ENCODE measurements at places on chromosomes 5 and 9.
A peak's percentile ranks its signal among the peaks of the same experiment; 100 is the strongest.

DNA sequence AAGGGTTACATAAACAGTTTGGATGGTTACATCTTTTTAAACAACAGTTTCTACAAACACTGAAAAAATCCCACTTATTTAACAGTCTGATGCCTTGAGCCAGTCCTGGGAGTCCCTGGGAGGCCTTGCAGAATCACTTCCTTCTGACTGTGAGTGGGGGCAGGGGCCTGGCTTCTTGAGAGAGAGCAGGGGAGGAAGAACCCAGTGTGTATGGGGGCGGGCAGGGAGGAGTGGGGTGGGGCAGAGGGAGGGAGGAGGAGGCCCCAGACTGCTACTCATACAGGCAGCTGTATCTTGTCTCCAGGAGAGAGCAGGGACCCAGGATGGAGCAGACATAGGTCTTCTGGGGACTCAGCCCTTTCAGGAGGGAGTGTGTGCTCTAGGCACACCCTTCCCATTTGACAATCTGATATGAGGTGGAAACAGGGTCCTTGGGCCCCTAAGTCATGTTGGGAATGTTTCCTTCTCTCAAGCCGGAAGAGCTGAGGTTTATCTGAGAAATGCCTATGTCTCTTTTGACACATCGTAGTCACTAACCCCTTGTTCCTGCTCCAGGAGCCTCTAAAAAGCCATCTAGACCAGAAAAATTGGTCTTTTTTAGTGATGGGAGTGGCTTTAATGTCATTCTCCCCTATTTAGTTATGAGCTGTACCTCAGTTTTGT is 52.8 kb downstream of the IRF1 start:
- DNase-seq: peak; percentile 86

- DNase-seq: no peak
Measured at GRCh38 chr9:114375386-114376175, 12.2 kb downstream of the AKNA start.

- peak; percentile 17 for DNase-seq
Measured at GRCh38 chr9:74742792-74743730, 144.7 kb downstream of the TRPM6 start.

DNA sequence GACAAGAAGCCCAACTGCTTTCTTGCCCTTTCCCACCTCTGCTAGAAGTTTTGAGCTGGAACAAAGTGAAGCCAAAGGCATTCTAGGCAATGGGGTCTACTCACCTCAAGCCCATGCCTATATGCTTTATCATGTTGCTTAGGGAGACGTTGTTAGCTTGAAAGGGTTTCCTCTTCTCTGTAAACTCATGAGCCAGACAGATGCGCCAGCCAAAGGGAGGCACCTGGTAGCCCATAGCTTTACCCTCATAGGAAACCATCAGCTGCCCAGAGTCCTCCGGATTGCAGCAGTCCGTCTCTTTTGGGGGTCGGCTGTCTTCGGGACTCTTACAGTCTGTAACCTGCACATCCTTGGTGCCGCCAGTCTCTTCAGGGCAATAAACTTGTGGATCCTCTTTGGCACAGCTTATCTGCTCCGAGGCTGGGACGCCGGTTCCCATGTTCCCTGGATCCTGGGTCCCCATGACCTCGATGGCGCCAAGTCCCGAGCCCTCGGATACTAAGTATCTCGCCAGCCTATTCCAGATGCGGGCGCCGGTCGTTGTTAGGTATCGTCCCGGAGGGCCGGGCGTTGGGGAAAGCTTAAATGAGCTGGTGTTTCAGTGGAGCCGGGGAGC is 678 bp downstream of the GBA2 start:
- DNase-seq: no peak

DNA sequence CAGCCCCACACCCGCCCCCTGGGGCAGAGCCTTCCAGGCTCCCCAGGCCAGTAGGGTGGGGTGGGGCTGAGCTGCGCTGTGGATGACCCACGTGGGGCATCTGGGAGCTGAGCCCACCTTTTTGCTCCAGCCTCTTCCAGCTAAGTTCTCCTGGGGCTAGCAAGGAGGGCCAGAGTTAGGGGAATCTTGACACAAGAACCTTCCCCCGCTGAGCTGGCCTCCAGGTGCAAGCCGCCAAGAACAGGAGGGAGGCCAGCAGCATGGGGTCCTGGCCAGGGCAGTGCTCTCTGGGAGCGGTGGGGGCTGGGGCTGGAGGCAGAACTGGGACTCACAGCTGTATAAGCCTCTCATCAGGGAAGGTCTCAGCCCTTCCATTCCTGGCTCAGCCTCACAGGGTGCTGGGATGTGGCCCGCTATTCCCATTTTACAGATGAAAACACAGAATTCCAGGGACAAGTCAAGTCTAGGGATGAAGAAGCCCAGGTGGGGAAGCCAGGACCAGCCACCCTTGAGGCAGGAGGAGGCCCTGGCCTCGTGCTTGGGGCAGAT is 21.5 kb downstream of the SARDH start:
- peak; percentile 27 for DNase-seq
